ENCODE measurements at places on chromosomes 1 and 21. TPM values are rescaled to one million over a fixed set of nuclear protein-coding genes. Genes with fewer than 3 reads are reported as not detected.

- DNase-seq = no peak
- no peaks in the 10 kb centered on the region for H3K4me1 ChIP-seq
- H3K4me3 ChIP-seq = no peak overlapping the region
These were observed 6.3 kb downstream of the HFM1 start for GRCh38 chr1:91398291-91398690.

DNA sequence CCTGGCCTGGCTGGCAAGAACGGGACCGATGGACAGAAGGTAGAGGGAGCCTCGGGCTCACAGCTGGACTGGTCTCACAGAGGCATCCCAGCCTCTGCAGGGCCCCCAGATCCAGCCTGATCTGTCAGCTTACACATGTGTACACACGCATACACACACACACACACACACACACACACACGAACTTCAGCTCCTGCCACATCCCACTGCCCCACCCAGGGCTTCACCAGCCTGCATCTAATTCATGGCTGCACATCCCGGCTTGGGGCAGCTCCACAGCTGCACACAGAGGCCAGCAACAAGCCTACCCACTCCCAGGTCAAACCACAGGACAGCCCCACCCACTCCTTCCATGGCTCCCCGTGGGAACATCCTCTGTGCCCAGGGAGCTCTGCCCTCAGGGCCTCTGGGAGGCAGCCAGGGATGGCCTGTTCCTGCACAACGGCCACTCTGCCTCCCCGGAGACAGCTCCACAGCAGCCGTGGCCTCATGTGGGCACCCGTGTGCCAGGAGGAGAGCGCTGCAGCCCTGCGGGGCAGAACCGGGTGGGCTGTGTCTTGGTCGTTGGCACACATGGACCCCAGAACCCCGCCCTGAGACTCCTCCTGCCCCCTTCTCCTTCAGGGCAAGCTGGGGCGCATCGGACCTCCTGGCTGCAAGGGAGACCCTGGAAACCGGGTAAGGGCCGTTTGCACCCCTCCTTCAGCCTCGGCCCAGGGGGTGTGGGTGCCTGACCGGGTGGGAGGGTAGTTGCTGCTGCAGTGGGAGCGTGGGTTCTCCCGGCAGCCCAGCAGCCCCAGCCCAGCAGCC is 19.1 kb downstream of the COL6A2 start:
- peak; percentile 2 for DNase-seq
- no peak overlapping the region for H3K4me3 ChIP-seq
- no peak overlapping the region for H3K27ac ChIP-seq

- no peak overlapping the region for H3K4me3 ChIP-seq
- DNase-seq = no peak
- no peaks in the 10 kb centered on the region for H3K27me3 ChIP-seq
- H3K27ac ChIP-seq = no peak overlapping the region
These were observed 198.0 kb upstream of the ZP4 start for GRCh38 chr1:238088560-238089290.

- no peaks in the 10 kb centered on the region for H3K36me3 ChIP-seq
- no peak overlapping the region for H3K27ac ChIP-seq
- no peak overlapping the region for H3K4me3 ChIP-seq
- no peak for DNase-seq
- no peaks in the 10 kb centered on the region for H3K27me3 ChIP-seq
These were observed 103.9 kb downstream of the BCAR3 start for GRCh38 chr1:93577536-93578432.

- DNase-seq = no peak
- H3K27me3 ChIP-seq = no peaks in the 10 kb centered on the region
- no peaks in the 10 kb centered on the region for H3K4me1 ChIP-seq
These were observed 481.2 kb upstream of the NR5A2 start for GRCh38 chr1:199546323-199546722.

DNA sequence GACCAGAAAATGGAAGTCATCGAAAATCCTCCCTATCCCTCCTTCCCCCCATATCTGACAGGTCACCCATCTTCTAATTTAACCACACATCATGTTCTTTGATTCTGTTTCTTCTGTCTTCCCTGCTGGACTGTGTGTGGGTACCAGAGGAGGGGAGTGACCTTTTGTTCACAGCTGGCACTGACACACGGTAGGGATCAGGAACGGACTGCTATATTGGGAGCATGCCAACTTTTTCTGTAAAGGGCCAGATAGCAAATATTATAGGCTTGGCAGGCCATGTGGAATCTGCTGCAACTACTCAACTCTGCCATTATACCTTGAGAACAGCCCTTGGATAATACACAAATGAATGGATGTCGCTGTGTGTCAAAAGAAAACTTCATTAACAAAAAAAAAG is 7.5 kb upstream of the TOMM20 start:
- no peak overlapping the region for H3K27ac ChIP-seq
- DNase-seq = no peak

- peaks cover 16% of the 10 kb centered on the region for H3K36me3 ChIP-seq
- no peak overlapping the region for H3K27ac ChIP-seq
- H3K4me3 ChIP-seq = no peak overlapping the region
- no peaks in the 10 kb centered on the region for H3K27me3 ChIP-seq
- no peak for DNase-seq
- H3K4me1 ChIP-seq = peaks cover 17% of the 10 kb centered on the region
These were observed 16.3 kb downstream of the ACBD6 start for GRCh38 chr1:180486092-180486491.

DNA sequence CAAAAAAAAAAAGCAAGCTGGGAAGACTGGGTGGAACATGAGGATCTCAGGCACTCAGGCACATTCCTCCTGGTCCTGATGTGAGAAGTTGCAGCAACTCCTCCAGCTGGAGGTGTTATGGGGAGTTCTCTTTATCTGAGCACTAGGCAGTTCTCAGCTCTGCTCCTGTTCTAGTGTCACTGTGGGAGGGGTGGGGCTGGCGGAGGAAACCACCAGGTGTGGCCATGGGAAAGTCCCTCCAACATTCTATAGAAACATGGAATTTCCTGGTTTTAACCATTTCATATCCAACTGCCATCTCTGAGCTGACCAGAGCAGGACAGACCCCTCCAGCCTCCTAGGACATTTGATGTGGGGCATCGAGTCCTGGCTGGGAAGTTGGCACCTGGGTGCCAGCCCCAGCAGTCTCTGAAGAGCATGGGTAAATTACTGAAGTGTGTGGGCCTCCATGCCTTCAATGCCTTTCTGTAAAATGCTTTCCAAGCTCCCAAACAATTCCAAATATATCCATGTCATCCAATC is 804 bp upstream of the IKBKE start:
- H3K27ac ChIP-seq = peak overlapping the region; percentile 91
- H3K36me3 ChIP-seq = peaks cover 22% of the 10 kb centered on the region
- DNase-seq = peak; percentile 59
- peaks cover 92% of the 10 kb centered on the region for H3K4me1 ChIP-seq
- no peaks in the 10 kb centered on the region for H3K27me3 ChIP-seq

DNA sequence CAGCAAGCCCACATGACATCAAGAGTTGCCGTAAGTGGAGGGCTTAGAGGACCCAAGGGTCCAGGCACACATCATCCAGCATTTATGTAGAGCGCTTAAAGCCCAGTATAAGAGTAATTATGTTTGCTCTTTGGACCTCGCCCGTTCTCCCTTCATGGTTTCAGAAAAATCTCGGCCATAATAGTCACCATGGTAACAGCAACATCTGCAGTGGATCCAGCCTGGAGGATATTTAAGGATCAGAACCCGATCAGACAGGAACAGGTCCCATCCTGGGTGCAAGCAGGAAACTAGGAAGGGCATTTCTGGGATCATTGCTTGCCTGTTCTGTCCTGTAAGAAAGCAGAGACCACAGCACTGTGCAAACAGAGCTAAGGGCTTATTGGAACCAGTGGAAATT is 89.9 kb upstream of the KAZN start:
- H3K27me3 ChIP-seq = peaks cover 2% of the 10 kb centered on the region
- DNase-seq = no peak

Gene HFM1
- total RNA-seq = not detected

Gene SPATC1L
- 8.1 TPM for total RNA-seq
